Hindlimb muscle (tissue), 1 donor: ENCODE measurements at places on chromosomes 1 and 21. TPM values are rescaled to one million over a fixed set of nuclear protein-coding genes. Genes with fewer than 3 reads are reported as not detected.

The PIK3C2B gene
- 39.7 TPM for polyA plus RNA-seq

The SIPA1L2 gene
- 40.1 TPM for polyA plus RNA-seq

The RPTN gene
- not detected for polyA plus RNA-seq

The SYCP1 gene
- not detected for polyA plus RNA-seq

The ANXA9 gene
- 3.8 TPM for polyA plus RNA-seq
